Renal cortical epithelial cell (primary cell): ENCODE measurements at places on chromosomes 5 and 9. TPM values are rescaled to one million over a fixed set of nuclear protein-coding genes. Genes with fewer than 3 reads are reported as not detected.

The MYO10 gene
- 32.1 and 79.5 TPM in 2 replicates for total RNA-seq

The ISL1 gene
- total RNA-seq: not detected in 2 replicates

The CSNK1G3 gene
- 73.8 and 91.8 TPM in 2 replicates for total RNA-seq

The HAVCR1 gene
- total RNA-seq: 289 and 397 TPM in 2 replicates

The MLANA gene
- 0.05 TPM in 1 of 2 replicates, not detected in the other for total RNA-seq

The MARVELD2 gene
- total RNA-seq: 22.9 and 26.6 TPM in 2 replicates

The C5orf46 gene
- total RNA-seq: 0.35 TPM in 1 of 2 replicates, not detected in the other

The MARCHF3 gene
- total RNA-seq: 1.0 and 1.7 TPM in 2 replicates

The HTR4 gene
- total RNA-seq: not detected in 2 replicates

The MARCOL gene
- total RNA-seq: not detected in 2 replicates

The GNPDA1 gene
- 58.4 and 82.3 TPM in 2 replicates for total RNA-seq

The PDZD2 gene
- total RNA-seq: 6.6 and 14.2 TPM in 2 replicates

The SCGB3A2 gene
- total RNA-seq: not detected in 2 replicates

The CCDC192 gene
- total RNA-seq: not detected in 2 replicates

The INSL6 gene
- total RNA-seq: not detected in 2 replicates

The TRPM6 gene
- total RNA-seq: 0.15 and 0.17 TPM in 2 replicates

The HMCN2 gene
- total RNA-seq: under 0.01 TPM in 1 of 2 replicates, not detected in the other

The CD14 gene
- total RNA-seq: 5.3 TPM in 1 of 2 replicates, not detected in the other

The SPATA9 gene
- total RNA-seq: 0.20 TPM in 1 of 2 replicates, not detected in the other

The GLDC gene
- total RNA-seq: 129 and 177 TPM in 2 replicates

The FGD3 gene
- total RNA-seq: 0.35 and 0.52 TPM in 2 replicates

The ADCY2 gene
- not detected in 2 replicates for total RNA-seq

The LRRC19 gene
- 0.20 TPM in 1 of 2 replicates, not detected in the other for total RNA-seq

The FAM193B gene
- 7.3 and 25.4 TPM in 2 replicates for total RNA-seq

The PLAC8L1 gene
- total RNA-seq: not detected in 2 replicates

The CENPK gene
- 5.0 and 21.4 TPM in 2 replicates for total RNA-seq

The REEP2 gene
- 2.1 and 7.6 TPM in 2 replicates for total RNA-seq

The SCGB3A1 gene
- not detected in 2 replicates for total RNA-seq

The BRD8 gene
- 16.0 and 51.3 TPM in 2 replicates for total RNA-seq

The PCDHGA9 gene
- 0.52 and 3.2 TPM in 2 replicates for total RNA-seq

The CCDC180 gene
- total RNA-seq: 0.17 and 1.5 TPM in 2 replicates
